Effector memory CD8-positive, alpha-beta T cell (primary cell): ENCODE measurements at places on chromosomes 7 and 10.

GRCh38 chr7:90728568-90728967 lies 132.4 kb downstream of the CDK14 start:
- H3K4me1 ChIP-seq, result no peaks in the 10 kb centered on the region
- H3K4me3 ChIP-seq, result no peak overlapping the region
- H3K27ac ChIP-seq, result no peak overlapping the region
- H3K27me3 ChIP-seq, result no peaks in the 10 kb centered on the region

DNA sequence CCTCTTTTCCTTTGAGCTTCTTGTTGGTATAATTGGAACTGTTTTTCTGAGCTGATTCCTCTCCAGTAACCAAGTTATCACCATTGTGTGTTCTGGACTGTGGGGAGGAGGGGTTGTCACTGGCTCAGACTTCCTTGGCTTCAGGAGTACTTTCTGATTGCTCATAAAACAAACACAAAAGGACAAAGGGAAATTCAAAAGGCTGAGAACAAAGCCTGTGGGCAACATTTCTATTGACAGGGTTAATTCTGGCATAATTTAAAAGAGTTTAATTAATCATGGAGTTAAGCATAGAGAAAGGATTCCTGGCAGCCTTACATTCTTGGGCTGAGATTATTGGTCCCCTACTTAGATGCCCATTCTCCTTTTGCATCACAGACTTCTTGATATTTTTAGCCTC lies 222.9 kb upstream of the KMT2E start:
- H3K4me1 ChIP-seq, result no peaks in the 10 kb centered on the region
- DNase-seq, result no peak
- H3K27ac ChIP-seq, result no peak overlapping the region
- H3K36me3 ChIP-seq, result no peaks in the 10 kb centered on the region
- no peak overlapping the region for H3K4me3 ChIP-seq

GRCh38 chr7:22393913-22394729 lies 37.2 kb upstream of the RAPGEF5 start:
- no peaks in the 10 kb centered on the region for H3K27me3 ChIP-seq
- H3K27ac ChIP-seq, result no peak overlapping the region
- H3K4me1 ChIP-seq, result peaks cover 3% of the 10 kb centered on the region
- no peak for DNase-seq
- no peak overlapping the region for H3K4me3 ChIP-seq

- H3K4me1 ChIP-seq, result no peaks in the 10 kb centered on the region
- no peak overlapping the region for H3K27ac ChIP-seq
- peaks cover 32% of the 10 kb centered on the region for H3K27me3 ChIP-seq
- no peak for DNase-seq
Observed at GRCh38 chr10:48693206-48693605, 8.5 kb downstream of the WDFY4 start.

DNA sequence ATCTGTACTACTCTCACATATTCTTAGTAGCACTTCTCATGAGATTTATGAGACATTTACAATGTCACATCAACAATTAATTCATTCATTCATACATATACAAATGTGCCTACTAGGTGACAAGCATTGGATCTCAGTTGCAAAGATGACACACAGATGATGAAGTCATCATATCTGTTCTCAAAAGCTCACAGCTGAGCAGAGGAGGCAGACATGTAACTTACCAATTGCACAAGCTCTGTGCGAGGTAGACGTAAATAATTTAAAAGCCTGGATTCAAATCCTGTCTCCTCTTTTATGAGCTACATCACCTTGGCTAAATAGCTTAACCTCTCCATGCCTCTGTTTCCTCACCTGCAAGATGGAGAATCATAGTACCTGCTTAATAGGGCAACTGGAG lies 109.4 kb upstream of the FAM133B start:
- no peak for DNase-seq
- H3K27me3 ChIP-seq, result no peaks in the 10 kb centered on the region
- H3K27ac ChIP-seq, result peak overlapping the region; percentile 3
- peaks cover 7% of the 10 kb centered on the region for H3K4me1 ChIP-seq
- H3K4me3 ChIP-seq, result no peak overlapping the region

DNA sequence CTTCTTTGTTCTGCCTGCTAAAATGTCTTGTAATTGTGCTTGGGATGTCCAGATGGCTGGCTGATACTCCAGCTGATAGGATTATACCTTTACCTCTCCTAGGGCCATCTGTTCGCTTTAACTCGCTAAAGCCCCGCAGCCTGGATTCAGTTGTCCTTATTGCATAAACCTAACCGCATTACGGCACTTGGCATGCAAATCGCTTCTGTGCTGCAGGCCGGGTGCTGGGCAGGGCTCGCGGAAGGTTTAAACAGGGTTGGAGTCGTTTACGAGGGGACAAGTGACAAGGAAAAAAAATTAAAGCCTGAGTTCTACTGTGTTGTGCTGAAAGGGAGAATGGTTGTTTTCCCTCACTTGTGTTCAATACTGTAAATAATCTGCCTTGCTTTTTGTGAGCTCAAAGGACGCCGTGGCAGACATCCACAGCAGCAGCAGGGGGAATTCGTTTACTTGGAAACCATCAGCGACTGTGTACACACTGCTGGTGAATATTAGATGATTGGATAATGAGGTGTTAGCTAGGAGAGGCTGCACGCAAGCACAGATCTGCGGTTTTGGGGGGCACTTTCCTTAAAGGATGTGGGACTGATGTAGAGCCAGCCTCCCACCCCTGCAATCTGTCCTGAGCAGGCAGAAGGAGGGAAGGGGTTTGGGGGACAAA lies 93.0 kb downstream of the EBF3 start:
- H3K4me3 ChIP-seq, result no peak overlapping the region
- no peaks in the 10 kb centered on the region for H3K36me3 ChIP-seq
- no peak for DNase-seq
- H3K27ac ChIP-seq, result peak overlapping the region; percentile 6

DNA sequence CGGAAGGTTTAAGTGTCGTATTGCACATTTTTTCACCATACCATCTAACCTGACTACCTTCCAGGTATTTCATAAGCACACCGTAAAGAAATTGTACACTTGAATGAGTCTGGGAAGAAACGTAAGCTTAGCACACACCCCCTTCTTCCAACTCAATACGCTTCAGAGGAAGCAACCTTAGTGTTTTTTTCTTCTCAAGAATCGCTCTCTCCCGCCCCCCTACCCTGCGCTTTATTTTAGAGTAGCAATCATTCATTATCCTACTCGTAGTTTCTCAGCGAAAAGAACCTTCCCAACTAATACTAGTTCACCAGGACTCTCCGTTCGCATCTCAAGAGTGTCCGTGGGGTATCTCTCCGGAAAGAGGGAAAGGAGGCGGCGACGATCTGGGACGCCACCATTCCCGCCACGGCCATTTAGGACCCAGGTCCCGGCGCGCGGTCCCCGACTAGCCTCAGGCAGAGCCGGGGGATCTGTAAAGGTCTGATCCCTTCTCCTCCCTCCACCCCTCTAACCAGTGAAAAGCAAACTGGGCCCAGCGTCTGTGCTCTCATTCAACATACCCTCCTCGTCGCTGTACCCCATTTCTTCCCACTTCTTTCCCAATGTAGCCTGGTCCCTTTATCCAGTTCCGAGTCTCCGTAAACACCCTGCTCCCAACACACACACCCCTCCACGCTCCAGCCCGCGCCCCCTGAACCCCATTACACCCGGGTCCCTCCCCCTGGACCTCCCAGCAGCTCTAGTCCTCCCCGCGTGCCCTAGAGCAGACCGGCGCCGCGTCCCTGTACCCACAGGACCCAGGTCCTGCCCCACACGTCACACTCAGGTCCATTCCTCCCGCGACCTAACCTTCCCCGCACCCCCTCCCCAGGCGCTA lies 16.0 kb downstream of the MYOZ1 start:
- peaks cover 12% of the 10 kb centered on the region for H3K36me3 ChIP-seq
- peak overlapping the region; percentile 97 for H3K27ac ChIP-seq
- DNase-seq, result no peak
- no peaks in the 10 kb centered on the region for H3K27me3 ChIP-seq

GRCh38 chr7:16130111-16131110 lies 290.9 kb downstream of the CRPPA start:
- no peak overlapping the region for H3K27ac ChIP-seq
- no peaks in the 10 kb centered on the region for H3K36me3 ChIP-seq
- H3K4me1 ChIP-seq, result no peaks in the 10 kb centered on the region
- no peaks in the 10 kb centered on the region for H3K27me3 ChIP-seq
- no peak overlapping the region for H3K4me3 ChIP-seq

DNA sequence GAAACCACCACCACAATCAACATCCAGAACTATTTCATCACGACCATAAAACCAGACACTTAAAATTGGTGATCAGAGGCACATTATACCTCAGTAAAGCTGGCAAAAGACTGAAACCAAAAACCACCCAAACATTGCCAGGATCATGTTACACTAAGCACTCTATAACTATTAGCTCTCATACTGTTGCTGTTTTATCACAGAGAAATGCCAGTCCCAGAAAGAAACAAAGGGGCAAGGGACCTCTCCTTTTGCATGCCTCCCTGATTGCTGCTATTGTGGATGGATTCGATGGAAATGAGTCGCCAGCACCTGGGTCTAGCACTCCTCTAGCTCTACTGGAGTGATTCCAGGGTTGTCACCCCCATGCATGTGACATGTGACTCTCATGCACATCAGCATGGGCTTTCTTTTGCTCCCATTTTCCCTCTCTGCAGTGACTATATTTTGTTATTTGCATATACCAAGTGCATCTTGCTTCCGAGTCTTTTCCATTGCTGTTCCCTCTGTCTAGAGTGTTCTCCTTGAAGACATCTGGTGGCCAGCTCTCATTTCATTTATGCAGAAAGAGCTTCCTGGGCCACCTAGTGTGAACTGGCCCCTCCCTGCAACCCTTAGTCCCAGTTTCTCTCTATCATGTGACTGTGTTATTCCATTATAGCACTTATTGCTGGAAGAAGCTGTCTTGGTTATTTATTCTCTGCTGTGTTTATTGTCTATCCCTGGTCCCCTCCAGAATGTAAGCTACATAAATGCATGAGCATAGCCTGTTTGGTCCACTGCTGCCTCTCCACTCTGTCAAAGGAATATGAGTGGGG lies 300.6 kb downstream of the PLXNA4 start:
- H3K27me3 ChIP-seq, result peaks cover 35% of the 10 kb centered on the region
- no peak for DNase-seq
- no peak overlapping the region for H3K27ac ChIP-seq
- no peak overlapping the region for H3K4me3 ChIP-seq

GRCh38 chr10:93173967-93174845 lies 100.5 kb downstream of the CYP26A1 start:
- H3K36me3 ChIP-seq, result peaks cover 3% of the 10 kb centered on the region
- H3K27me3 ChIP-seq, result no peaks in the 10 kb centered on the region
- no peak for DNase-seq
- H3K4me3 ChIP-seq, result no peak overlapping the region
- H3K27ac ChIP-seq, result no peak overlapping the region

DNA sequence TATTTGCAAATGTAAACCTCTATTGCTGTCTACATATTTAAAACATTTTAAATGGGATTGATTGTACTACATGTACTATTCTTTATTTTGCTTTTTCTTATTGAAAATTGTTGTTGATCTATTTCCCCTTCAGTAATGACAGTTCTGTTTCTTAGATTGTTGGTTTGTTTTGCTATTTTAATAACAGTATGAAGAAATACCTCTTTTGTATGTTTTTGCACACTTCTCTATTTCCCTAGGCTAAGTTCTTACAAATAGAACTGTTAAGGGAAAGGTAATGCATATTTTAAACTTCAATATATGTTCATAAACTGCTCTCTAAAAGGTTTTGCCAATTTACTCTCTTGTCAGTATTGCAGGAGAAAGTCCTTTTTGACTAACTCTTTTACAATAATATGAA lies 195.0 kb upstream of the PRPS1L1 start:
- H3K36me3 ChIP-seq, result no peaks in the 10 kb centered on the region
- H3K4me3 ChIP-seq, result no peak overlapping the region
- no peaks in the 10 kb centered on the region for H3K4me1 ChIP-seq
- H3K27ac ChIP-seq, result no peak overlapping the region
- DNase-seq, result no peak
- no peaks in the 10 kb centered on the region for H3K27me3 ChIP-seq

DNA sequence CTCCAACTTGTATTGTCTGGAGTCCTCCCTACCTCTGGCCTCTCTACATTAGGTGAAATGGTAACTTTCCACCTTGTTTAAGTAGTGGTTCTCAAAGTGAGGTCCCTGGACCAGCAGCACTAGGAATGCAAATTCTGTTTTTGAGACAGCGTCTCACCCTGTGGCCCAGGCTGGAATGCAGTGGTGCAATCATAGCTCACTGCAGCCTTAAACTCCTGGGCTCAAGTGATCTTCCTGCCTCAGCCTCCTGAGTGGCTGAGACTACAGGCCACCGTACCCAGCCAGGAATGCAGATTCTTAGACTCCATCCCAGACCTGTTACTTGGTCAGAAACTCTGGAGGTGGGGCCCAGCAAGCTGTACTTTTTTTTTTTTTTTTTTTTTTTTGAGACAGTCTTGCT lies 6.8 kb upstream of the TBL2 start:
- H3K4me3 ChIP-seq, result no peak overlapping the region
- peaks cover 5% of the 10 kb centered on the region for H3K4me1 ChIP-seq
- no peak for DNase-seq
- no peaks in the 10 kb centered on the region for H3K36me3 ChIP-seq
- no peak overlapping the region for H3K27ac ChIP-seq

GRCh38 chr7:151195616-151196450 lies 8.8 kb upstream of the ASB10 start:
- H3K27ac ChIP-seq, result no peak overlapping the region
- peaks cover 4% of the 10 kb centered on the region for H3K36me3 ChIP-seq
- H3K27me3 ChIP-seq, result no peaks in the 10 kb centered on the region
